ENCODE measurements at places on chromosomes 4 and X.

- DNase-seq: no peak
Measured at GRCh38 chr4:86014599-86014998, 345.3 kb downstream of the MAPK10 start.

GRCh38 chrX:71949844-71950445 lies 39.3 kb downstream of the NHSL2 start:
- DNase-seq: no peak

DNA sequence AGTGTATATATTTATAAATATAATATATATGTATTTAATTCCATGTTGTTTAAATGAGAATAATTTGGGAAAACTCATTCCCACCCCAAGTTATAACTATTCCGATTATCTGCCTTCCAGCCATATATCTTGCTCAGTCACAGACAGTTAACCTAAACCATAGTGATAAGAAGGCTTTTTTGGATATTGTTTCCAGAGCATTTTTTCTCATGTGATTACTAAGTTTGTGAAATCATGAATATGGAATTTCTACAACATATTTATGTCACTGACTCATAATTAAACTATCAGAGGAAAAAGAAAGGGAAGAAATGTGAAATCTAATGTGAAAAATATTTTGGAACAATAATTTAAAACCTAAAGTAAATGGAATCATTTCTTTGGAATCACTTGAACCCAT lies 1163.5 kb upstream of the PABPC4L start:
- no peak for DNase-seq

DNA sequence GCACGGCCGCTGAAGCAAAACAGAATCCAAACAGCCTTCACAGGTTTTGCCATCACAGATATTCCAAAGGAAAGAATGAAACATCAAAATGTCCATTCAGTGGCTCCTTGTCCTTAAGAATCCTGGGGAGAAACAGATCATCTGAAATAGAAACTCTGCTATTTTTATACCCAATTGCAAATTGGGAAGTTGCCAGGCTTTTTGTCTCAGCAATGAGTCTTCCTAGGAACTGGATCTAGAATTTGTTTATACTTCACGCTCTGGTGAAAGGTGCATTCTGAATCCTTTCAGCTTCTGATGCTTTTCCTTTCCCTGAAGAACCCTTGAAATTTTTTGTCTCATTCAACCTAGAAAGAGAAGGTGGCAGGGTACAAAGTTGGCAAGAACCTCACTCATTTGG lies 218.9 kb downstream of the FBXW7 start:
- peak; percentile 4 for DNase-seq

GRCh38 chrX:9739130-9739529 lies 26.5 kb downstream of the GPR143 start:
- DNase-seq: no peak

DNA sequence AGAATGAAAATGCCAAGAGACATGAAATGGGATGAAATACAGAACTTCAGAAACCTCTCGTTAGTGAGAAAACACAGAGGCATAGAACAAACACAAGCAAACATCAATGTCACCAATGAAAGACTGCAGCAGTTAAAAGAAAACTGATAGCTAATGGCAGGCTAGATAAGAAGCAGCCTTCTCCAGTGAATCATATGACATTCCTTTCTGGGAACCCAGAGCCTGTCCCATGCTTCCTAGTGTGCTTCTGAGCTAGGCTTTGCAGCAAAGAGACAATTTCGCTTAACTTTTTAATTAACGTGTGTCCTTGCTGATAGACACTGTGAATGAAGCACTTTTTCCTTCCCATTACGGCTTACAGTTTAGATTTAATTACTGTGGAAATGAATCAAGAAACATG lies 444.6 kb downstream of the IL15 start:
- no peak for DNase-seq

- DNase-seq: no peak
Measured at GRCh38 chrX:103215425-103215991, 600 bp downstream of the BEX4 start.

DNA sequence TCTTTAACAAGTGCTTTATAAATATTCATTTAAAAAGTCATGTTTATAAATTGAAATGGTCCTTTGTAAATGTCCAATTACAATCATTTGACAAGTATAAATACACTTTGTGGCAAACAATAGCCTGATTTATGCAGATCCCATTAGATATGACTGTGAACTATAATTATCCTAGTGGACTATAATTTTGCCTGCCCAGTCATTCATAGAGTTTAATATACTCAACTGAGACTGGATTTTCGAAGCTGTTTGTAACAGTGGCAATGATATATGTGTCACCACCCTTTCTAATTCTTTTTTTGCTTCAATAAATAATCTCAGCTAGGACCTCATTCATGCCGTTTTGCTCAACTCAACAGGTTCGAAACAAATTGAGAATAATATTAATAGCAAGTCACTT lies 732.0 kb downstream of the PCDH18 start:
- DNase-seq: peak; percentile 95

DNA sequence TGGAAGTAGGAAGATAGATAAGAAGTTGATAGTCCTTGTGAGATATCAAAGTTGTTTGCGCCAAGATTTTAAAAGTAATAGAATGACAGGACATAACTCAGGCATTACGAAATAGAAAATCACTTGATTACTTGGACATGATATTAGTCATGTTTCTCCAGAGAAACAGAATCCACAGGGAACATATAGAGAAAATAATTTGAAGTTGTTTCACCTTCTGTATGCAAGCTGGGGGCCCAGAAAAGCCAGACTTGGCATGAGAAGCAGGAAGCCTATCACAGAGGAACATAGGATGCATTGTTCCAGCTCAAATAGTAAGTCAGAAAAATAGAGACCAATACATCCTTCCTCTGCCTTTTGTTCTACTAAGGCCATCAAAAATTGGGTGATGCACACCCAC lies 715.9 kb downstream of the TECRL start:
- DNase-seq: no peak

DNA sequence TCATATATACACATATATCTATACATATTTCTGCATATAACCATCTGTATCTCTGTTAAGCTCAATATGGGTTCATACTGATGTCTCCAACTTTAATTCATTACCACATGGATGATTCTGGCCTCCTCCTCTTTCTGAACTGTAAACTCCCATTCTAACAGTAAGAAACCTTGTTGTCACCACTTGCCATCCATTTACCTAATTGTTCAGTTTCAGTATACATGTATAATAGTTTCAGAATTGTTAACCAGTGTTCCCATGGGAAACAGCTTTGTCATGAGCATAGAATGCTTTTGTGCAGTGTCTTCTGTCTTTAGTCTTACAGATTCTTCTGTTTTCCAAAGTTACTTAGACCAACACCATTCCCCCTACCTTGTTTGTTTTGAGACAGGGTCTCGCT lies 35.9 kb downstream of the SLC9A6 start:
- DNase-seq: no peak

DNA sequence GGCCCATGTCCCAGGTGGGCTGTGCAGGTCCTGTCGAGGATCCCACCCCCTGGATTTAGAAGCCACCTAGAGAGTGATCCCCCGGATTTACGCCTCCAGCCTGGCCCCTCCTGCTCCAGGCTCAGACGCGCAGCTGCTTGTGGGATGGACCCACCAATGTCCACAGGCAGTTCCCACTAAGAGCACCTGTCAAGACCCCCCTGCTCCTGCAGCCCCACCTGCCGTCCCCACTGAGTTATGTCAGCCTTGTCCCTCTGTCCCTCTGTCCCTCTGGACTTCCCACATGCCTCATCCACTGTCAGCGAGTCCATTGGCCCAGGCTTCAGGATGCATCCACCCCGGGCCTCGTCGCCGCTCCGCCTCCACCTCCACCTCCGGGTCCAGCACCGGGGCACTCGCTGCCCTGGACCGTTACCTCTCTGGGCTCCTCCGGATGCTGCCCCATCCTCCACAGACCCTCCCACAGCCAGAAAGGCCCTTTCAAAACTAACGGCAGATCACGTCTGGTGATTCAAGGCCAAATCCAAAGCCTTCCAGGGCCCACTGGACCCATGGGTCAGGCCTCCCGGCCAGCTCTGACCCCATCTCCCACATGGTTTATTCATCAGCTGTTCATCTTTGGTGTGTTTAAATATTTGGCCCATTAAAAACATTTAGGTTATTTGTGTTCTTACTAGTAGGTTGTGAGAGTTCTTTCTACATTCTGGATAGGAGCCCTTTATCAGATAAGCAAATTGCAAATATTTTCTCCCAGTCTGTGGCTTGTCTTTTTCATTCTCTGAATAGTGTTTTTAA lies 28.3 kb downstream of the HTRA3 start:
- DNase-seq: no peak

DNA sequence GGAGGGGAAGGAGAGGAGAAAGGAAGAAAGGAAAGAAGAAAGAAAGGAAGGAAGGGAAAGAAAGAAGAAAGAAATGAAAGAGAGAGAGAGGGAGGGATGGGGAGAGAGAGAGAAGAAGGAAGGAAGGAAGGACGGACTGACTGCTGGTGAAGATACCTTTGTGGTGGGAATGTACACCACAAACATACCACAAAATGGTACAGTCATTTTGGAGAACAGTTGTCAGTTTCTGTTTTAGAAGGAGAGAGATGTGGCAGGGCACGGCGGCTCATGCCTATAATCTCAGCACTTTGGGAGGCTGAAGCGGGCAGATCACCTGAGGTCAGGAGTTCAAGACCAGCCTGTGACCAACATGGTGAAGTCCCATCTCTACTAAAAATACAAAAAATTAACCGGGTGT lies 40.0 kb upstream of the SHISA3 start:
- DNase-seq: no peak

GRCh38 chrX:1584237-1585011 lies 7.0 kb upstream of the AKAP17A start:
- no peak for DNase-seq

DNA sequence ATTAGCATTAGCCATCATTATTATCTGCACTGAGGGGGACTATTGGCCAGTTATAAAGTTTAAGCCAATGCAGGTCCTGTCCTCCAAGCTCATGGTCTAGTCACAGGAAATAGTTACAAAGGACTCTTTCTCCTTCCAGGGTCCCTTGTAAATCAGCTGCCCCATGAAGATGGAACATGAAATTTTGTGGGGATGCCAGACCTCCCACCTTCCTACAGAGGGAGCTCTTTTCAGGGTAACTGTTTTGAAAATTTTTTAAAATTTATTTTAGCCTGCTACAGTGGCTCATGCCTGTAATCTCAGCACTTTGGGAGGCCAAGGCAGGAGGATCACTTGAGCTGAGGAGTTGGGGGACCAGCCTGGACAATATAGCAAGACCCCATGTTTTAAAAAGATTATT lies 124.4 kb upstream of the SLC34A2 start:
- DNase-seq: no peak

DNA sequence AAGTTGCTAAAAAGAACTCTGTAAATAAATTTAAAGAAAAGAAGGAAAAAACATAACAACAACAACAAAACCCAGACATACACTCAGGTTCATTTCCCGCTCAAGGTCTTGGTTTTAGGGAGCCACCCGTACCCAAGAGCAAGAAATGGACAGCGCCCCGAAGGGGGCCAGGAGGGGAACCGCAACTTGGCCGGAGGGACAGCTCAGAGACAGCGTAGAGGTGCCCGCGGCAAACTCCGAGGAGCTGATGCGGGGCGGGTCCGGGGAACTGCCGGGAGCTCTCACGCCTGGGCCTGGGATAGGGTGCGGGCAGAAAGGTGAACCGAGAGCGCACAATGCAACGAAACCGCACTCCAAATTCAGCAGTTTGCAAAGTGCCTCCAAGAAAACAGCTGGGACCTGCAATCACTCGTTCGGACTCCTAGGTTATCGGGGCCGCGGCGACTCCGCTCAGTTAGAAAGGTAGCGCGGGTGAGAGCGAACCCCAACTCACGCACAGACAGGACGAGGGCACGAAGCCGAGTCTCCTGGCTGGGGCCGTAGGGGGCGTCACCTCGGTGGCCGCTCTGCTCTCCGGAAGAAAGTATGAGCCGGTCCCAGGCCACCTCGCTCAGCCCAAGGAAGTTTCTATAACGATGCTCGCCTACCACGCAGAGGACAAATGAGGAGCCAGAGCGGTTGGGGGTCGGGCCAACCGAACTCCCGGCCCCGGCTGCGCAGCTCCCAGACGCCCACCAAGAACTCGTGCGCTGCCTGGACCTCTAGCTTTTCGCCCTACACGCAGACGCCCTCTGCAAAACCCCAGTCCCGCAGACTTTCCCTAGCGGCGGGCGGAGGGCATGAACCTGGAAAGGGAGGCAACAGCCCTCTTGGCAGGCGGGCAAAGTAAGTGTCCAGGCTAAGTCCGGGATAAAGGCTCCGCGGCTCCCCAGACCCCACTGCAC lies 1.4 kb downstream of the NDNF start:
- DNase-seq: peak; percentile 29

Measured in NCI-H69 (cell line).